ENCODE measurements at places on chromosomes 12 and 14.

DNA sequence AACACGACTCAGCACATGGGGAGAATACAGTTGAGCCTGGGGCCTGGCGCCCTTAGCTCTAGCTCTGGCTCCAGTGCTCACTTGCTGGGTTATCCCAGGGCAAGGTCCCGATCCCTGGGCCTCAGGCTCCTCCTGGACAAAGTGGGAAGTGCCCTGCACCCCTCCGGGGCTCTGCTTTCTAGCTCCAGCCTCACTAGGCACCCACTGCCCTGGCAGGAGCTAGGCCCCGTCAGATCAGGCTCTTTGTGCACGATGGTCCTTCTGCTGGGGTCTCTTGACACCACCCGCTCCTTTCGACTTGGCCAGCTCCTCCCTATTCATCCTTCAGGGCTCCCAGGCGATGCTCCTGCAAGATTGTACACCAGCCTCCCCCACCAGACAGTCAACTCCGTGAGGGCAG lies 23.4 kb downstream of the NCKAP5L start:
- DNase-seq = no peak

DNA sequence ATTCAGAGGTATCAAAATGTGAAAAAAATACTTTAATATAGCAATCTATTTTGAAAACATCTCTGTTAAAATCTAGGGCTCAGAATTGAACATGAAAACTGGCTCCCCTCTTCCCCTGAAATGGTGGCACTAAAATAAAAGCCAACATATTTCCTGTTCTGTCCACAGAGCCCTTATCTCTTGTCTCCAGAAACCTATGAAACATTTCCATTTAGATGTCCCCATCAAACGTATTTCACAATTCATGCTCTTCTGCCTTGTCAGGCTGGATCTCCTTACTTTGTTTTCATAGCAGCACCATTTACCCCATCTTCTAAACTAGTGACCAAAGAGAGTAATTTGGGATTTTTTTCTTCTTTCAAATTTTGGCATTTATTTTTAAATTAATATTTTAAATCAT lies 42.4 kb downstream of the PDE3A start:
- DNase-seq = no peak

DNA sequence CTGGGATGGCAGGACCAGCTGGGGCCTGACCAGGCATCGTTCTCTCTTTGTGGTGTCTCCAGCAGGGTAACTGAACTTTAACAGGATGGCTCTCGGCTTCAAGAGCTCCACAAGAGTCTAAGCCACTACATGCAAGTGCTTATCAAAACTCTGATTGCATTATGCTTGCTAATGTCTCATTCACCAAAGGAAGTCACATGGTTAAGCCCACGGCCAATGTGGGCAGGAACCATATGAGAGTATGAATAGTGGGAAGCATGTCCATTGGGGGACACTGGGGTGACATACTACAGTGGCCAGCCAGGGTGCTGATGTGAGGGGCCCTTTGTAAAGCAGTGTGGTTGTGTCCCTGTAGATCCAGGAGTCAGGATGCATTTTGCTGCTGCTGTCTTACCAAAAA lies 35.0 kb upstream of the KCNA5 start:
- no peak for DNase-seq

GRCh38 chr12:96397756-96398423 lies 2.3 kb downstream of the CDK17 start:
- DNase-seq = peak; percentile 64

DNA sequence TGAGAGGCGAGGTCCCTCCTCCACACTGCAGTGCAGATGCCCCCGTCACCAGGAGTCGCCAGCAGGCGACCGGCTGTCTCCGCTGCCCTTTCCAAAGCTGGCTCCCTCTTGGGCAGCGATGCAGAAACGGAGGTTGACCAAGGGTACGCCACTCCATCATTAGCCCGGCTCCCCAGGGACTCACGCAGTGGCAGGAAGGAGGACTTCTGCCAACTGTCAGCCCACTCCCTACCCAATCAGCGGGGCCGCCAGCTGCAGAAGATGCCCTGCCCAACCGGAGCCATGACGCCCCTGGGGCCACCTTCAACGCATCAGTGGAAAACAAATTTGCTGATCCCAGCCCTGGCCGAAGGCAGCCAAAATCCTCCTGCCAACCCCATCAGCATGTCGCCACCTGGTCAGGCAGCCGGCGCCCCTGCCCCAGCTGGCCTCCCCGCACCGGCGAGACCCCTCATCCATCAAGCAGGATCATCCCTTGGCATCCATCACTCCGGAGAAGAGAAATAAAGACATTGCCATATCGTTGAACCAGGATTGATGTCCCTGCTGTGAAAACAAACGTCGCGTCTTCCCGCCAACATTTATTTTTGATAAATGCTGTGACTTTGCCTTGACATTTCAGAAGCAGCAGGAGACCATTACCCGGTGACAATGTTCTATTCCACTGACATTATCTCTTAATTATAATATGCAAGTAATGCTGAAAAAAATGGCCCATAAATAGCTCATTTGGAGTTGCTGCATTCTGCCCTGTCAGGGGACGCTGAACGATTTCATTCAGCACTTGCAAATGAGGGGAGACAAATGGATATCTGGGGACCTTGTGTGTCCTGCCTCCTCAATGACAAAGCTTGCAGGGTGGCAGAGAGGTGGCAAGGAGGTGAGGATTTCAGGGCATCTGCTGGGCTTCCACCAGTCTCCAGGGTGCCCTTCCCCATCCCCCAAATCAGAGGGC lies 105.1 kb downstream of the SCARB1 start:
- DNase-seq = no peak

DNA sequence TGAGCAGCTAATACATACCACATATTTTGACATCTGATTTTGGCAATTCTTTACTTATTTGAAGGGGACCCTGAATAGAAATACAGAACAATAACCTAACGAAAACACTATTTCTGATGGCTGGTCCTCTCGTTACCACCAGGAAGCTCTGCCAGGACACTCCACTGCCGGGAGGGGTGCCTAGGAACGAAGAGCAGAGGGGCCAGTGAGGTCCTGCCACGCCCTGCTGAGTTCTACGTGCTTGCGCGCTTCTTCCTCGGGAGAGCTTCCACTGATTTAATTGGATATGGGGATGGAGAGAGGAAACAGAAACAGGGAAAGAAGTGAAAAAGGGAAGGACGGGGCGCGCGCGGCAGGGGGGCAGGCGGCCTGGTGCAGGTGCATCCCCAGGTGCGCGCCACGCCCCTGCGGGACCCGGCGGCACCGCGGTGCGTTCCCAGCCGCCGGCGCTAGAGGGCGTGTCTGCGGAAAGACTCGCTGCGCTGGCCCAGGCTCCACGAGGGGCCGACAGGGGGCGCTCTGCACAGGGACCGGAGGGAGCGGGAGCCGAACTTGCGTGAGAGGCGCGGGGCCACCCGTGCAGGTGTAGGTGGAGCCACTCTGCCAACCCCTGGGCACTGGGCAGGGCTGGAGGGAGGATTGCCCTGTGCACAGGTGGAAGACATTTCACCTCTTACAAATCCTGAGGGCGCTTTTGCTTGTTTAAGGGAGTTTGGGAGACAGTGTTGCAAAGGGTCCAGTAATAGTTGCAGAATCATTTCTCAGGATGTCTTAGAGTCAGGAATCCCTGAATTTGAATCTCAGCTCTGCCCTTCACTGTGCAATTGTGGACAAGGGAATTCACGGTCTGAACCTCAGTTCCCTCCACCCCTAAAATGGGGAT lies 986.3 kb upstream of the TMEM132C start:
- DNase-seq = no peak

DNA sequence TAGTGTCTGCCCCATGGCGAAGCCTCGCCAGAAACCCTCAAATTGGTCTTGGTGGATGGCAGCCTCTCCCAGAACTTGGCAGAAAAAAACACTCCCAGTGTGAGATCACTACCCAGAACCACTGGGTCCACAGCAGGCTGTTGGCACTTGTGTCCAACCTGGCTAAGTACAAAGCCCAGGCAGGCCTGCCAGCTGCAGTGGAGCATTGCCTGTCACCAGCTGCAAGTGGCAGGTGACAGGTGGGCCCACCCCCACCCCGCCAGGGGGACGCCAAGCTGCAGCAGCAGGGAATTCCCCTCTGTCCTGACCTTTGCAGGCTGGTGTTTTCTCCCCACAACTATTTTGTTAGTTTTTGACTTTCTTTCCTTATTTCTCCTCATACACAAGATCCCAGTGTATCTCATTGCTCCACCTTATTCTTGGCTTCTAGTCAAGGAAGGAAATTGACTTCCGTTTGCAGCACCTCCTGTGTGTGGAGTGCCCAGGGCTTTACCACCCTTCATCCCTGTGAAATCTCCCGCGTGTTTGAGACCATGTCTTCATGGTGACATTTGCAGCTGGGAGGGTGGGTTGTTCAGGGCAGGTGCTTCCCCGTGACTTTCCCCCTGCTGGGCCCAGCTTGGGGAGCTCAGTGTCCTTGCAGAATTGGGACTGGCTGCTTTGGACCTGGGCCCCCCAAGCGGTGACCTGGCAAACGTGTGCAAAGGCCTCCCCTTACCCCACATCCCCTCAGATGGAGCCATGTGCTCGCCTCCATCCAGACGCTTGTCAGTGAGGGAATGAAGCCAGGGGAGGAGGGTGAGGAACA lies 73.8 kb upstream of the RIN3 start:
- DNase-seq = no peak

GRCh38 chr12:75823475-75823874 lies 208.1 kb downstream of the PHLDA1 start:
- DNase-seq = peak; percentile 40

GRCh38 chr12:54060975-54061778 lies 7.5 kb downstream of the HOXC4 start:
- DNase-seq = no peak

GRCh38 chr14:92613008-92613658 lies 99.6 kb downstream of the RIN3 start:
- peak; percentile 23 for DNase-seq

GRCh38 chr12:25830456-25830855 lies 128.0 kb upstream of the RASSF8 start:
- no peak for DNase-seq

GRCh38 chr14:41607966-41608663 lies 1.4 kb downstream of the LRFN5 start:
- DNase-seq = no peak

DNA sequence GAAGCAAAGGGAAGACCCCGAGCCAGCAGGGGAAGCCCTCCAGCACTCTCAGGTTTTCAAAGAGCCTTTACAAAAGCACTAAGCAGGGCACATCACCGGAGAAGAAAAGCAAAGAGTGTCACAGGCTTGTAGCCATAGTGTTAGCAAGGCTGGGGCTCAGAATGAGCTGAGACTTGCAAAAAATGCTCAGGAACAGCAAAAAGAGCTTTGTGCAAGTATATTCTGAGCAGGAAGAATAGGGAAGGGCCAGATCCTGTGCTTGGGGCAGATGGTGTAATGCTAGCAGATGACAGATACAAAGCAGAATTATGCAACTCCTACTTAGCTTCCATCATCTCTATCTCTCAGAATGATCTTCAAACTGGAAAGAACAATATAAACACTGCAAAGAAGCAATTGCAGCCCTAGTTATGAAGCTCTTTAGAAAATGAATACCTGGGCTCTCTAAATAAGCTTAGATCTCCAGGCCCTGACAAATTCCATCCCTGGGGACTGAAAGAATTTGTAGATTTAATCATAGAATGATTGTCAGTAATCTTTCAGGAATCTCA lies 23.7 kb upstream of the PARP11 start:
- DNase-seq = no peak

- DNase-seq = no peak
Measured at GRCh38 chr12:20489645-20490044, 121.3 kb downstream of the PDE3A start.

- DNase-seq = no peak
Measured at GRCh38 chr14:37021390-37021789, 151.0 kb downstream of the SLC25A21 start.

DNA sequence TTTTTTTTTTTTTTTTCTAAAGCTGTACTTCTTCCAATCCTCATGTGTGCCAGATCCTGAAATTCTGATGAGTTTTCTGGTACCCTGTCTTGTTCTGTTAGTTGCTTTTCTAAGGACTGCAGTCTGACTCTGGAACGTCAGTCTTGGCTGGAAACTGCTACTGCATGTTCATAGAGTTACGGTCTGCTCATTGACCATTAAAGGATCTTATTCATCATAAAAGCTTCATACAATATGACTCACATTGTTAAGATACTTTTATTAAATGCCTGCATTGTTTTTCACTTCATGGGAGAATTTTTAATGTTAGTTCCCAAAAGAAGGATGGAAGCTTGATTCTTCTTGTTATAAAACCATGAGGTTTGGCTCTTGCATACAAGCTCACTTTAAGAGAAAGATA lies 233.6 kb downstream of the SYT10 start:
- DNase-seq = no peak

DNA sequence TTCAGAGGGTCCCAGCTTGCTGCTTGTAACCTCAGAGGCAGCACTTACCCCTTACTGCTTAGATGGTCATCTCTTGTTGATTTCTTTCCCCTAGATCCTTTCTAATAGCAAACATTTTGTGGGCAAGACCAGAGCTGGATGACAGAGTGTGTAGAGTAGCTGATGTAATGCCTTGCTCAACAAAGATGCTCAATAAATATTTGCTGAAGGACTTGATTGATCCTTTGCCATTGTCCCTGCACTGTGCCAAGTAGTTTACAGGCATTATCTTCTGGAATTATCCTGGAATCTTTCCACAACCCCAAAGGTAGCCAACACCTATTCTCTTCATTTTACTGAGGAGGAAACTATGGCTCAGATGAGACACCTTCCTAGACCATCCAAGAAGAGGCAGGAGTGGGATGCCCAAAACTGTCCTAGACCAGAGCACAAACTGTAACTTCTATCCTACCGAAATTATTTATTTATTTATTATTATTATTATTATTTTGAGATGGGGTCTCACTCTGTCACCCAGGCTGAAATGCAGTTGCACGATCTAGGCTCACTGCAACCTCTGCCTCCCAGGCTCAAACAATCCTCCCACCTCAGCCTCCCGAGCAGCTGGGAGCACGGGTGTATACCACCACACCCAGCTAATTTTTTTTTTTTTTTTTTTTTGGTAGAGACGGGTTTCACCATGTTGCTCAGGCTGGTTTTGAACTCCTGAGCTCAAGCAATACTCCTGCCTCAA lies 1.4 kb downstream of the MMAB start:
- no peak for DNase-seq

DNA sequence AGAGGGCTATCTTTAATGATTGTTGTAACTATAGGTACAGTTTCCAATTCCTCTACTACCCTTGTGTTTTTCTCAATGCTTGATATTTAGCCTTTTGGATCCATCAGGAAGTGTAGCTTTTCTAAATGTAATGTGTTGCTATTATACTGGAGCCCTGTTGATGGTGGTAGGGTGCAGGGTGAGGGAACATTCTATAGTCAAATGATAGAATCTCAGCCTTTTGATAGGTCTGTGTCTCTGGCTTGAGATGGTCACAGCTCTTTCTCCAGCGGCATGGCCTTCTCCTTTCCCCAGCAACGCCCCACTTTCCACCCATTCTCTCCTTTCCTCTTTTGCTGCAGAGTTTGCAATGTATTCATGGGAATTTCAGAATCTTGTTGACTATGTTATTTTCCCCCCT lies 398.6 kb downstream of the RERGL start:
- DNase-seq = no peak
